ENCODE measurements at places on chromosomes 4 and X.

- no peak for DNase-seq
These were observed 882.6 kb downstream of the TRIML1 start for GRCh38 chr4:189021831-189022230.

DNA sequence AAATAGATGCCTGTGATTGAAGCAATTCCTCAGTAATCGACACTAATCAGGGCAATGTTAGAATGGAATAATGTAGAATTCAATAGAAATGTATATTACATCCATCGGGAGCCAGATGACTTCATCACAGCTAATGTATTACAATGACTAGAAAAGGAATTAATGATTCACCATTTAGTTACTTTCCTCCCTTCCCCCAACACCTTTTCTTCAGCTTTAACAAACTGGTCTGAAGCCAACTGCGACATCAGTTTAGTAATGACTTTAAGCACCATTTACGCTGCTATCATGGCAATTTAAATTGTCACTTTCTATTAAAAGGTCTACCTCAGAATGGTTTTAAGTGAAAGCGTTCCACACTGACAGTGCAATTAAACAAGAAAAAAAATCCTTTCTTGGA, 45.1 kb downstream of the SUPT20HL2 start:
- no peak for DNase-seq

- DNase-seq, result no peak
These were observed 105.1 kb upstream of the GRPR start for GRCh38 chrX:16018291-16018690.

DNA sequence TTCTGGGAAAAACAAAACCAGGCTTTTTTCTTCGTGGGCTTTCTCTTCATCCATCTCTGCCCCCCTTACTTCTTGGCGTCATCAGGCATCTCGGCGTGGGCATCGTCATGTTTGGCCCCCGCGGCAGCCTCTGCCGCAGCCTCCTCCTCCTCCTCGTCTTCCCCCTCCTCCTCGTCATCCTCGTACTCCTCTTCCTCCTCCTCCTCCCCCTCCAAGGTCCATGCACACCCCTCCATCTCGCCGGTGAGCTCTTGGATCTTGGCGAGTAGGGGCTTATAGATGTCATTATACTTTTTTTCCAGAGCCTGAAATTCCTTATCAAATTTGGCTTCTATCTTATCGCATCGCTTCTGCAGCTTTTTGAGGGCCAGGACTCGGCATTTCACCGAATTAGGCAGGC, 488 bp downstream of the NAP1L5 start:
- no peak for DNase-seq

GRCh38 chr4:183177001-183177400, 77.9 kb downstream of the WWC2 start:
- DNase-seq, result no peak

DNA sequence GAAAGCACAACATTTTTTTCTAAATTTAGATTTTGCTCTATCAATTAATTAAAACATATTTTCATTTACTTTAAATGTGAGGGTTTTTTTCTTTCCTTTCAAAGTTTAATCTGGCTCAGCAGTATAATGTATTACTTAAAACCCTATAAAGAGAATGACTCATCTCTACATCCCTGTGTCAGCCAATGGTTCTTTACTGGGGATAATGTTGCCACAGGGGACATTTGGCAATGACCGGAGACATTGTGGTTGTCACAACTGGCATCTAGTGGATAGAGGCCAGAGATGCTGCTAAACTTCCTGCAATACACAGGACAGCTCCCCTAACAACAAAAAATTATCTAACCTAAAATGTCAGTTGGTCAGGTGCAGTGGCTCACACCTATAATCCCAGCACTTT, 53.8 kb downstream of the SYNPO2 start:
- no peak for DNase-seq

DNA sequence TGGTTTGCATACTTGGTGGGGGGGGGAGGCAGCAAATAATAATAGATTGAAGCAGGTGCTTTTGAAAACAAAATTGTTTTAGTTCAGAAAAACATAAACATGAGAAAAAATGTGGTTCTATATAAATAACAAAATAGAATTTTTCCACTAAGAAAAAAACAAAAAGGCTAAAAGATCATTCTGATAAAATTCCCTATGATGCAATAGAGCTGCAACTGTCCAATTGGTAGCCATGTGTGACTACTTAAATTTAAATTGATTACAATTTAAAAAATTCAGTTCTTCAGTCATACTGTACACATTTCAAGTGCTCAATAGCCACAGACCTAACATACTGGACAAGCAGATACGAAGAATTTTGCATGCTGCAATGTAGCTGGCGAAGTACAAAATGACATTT, 11.0 kb downstream of the TRMT10A start:
- DNase-seq, result no peak

DNA sequence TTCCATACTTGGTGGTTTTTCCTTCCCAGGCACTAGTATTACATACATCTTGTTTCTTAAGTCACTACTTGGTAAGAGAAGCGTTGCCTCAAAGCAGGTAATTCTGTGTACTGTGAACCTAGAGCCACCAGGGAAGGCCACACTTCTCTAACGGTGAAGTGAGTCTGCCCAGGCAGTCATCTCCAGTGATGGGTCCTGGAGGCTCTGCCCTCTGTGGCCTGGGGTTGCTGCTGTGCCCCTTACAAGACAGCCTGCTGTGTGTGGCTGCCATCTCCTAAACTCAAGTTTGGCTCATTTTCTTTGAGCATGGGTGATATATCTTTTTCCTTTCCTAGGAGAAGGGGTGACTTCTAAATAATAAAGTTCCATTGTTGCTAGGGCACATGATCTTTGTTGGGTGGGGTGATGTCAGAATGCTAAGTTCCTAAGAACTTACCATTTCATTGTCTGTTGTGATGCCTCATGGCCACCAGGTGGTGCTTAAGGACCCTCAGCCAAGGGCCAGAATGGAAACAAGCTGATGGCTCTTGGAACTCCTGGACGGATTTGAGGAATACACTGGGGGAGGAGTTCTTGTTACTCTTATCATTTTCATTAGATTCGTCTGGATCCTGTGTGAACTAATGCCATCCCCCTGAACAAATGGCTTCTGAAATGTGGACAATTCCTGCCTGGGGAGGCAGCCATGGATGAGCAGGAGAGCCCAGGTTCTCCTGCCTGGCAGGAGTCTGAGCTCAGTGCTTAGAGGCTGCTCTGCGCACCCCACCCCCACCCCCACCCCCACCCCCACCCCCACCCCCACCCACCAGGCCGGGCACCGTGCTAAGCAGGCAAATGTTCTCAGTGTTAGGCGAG, 41.1 kb upstream of the WDR1 start:
- DNase-seq, result peak; percentile 6
